Activated gamma-delta T cell treated with Interleukin-2 at 50 U/mL for 16 hours (primary cell): ENCODE measurements at places on chromosomes 16 and 17.
A peak's percentile ranks its signal among the peaks of the same experiment; 100 is the strongest.

GRCh38 chr17:34651402-34651811, 72.0 kb downstream of the TMEM132E start:
- no peak for DNase-seq

DNA sequence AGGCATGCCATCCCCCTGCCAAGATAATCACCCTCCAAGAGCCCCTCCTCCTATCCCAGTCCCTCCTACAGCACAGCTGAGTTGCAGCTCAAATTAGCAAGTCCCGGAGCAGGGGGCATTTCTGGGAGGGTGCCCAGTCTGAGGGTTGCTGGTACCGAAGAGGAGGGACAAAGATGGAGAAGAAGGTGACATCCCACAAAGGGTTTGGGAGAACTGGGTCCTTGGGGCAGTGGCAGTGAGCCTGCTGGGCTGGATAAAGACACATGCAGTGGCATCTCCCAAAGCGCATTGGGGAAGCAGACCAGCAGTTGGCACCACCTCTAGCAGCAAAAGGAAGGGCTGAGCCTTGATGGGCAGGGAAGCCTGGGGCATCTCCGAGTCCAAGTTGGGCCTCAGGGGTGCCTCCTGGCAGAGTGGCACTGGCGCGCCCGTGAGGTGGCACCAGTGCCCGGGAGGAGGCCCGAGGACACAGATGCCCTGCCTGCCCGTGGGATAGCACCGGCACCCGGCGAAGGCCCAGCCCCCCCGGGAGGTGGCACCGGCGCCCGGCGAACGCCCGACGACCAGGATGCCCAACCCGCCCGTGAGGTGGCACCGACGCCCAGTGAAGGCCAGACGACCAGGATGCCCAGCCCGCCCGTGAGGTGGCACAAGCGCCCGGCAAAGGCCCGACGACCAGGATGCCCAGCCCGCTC, 622 bp downstream of the TOM1L2 start:
- DNase-seq: peak; percentile 22

GRCh38 chr17:16447676-16448075, 32.3 kb downstream of the TRPV2 start:
- DNase-seq: no peak

DNA sequence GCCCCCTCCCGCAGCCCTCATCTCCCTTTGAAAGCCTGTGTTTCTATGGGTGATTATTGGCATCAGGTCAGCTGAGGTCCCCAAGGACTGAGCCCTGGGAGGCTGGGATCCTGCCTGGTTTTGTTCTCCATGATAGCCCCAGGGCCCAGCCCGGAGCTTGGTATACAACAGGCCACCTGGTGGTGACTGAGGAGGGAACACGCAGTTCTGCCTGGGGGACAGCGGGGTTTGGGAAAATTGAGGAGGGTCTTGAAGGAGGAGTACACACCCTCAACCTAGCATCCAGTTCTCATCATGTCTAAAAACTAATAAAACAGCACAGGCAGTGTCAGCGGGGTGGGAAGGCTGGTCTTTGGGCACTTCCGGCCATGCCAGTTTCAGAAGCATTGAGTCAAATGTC, 335.1 kb downstream of the CPPED1 start:
- no peak for DNase-seq

DNA sequence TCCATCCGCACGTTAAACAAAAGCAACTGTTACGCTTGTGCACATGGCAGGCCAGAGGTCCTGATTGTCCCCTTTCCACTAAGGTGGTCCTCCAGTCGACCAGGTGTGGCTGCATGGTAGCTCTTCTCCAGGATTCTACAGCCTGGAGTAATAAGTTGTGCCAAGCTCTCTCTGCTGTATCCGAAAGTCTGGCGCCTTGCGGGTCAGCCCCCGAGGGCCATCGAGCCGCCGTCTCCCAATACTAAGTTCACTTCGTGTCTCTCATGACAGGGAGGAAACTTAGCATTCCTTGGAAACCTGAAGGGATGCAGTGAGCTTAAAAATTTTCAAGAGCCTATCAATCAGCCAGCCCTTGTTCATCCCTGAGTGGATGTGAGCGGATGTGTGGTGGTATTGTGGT, 5.3 kb upstream of the ENDOV start:
- DNase-seq: no peak

GRCh38 chr17:44390250-44390870, 911 bp upstream of the ITGA2B start:
- DNase-seq: no peak

GRCh38 chr16:73545290-73545689, 497.4 kb upstream of the ZFHX3 start:
- DNase-seq: no peak

GRCh38 chr17:10754109-10754508, 24.3 kb upstream of the TMEM220 start:
- DNase-seq: no peak

GRCh38 chr16:66364117-66364958, 2.2 kb upstream of the CDH5 start:
- DNase-seq: no peak

GRCh38 chr16:8623634-8624033, 2.1 kb downstream of the METTL22 start:
- no peak for DNase-seq

DNA sequence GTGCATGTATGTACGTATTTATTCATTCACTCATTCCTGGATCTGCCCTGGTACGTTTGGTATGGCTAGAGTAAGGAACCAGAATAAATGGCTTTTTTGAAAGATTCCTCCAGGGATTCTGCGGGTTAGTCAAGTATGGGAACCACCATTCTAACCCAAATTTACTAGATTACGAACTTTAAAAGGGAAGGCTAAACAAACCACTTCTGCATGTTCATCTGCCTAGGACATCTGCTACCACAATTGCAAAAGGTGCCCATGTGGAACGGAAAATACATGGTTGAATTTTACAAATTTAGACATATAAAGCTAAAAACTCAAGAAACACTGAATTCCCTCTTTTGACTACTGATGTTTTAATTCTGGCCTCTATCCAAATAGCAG, 22.1 kb downstream of the CYTH1 start:
- no peak for DNase-seq

GRCh38 chr17:73754886-73755400, 110.7 kb upstream of the SDK2 start:
- no peak for DNase-seq

- no peak for DNase-seq
These were observed 204.3 kb downstream of the RAB11FIP4 start for GRCh38 chr17:31595666-31596381.

- DNase-seq: no peak
These were observed 282.4 kb downstream of the ABCC12 start for GRCh38 chr16:47873434-47873833.

DNA sequence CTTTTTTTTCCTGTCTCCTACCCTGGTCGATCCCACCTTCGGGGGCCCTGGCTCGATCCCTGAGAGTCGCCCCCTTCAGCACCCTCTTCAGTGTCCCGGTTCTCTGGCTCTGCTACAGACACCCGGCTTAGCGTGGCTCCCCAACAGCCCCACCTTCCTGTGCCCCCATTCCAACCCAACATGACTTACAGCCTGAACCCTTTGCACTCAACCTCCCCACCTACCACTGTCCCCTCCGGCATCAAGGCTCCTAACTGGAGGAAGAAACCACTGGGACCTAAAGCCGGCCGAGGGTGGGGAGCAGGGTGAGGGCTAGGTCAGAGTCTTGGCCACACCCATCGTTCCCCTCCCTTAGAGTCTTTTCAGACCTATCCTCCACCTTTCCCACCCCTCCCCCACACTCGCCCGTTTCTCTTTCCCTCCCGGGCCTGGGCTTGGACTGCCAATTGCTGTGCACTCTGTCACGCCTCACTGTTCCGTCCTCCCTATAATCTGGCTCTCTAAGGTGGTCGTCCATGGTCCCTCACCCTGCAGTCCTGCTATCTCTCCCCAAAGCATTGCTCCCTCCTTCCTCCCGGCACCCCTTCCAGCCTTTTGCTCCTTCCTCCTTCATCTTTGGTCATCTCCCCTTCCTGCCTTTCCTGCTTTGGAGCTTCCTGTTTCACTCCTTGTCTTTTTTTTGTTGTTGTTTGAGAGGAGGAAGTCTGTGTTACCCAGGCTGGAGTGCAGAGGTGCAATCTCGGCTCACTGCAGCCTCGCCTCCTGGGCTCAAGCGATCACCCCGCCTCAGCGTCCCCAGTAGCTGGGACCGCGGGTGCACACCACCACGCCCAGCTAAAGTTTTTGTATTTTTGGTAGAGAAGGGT, 890 bp upstream of the CLDN7 start:
- DNase-seq: no peak

- no peak for DNase-seq
These were observed 35.6 kb downstream of the CRLF3 start for GRCh38 chr17:30788918-30789317.

- DNase-seq: no peak
These were observed 30.4 kb upstream of the ZC3H18 start for GRCh38 chr16:88539652-88540345.

DNA sequence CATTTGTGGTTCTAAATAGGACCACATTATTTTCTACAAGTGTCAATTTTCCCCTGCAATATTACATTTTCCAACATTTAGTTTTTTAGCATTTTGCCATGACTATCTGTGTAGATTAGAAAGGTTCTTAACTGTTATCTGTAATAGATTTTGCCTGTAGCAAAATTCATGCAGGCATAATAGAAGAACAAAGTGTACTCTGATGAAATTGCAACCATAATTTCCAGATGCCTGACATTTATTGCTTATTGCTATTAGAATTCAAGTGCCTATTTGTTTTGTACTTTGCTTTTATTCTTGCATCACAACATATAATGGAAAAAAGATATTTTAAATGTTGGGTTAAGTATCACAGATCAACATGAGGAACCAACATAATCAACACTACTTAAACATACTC, 337.7 kb downstream of the TOX3 start:
- DNase-seq: no peak

- DNase-seq: no peak
These were observed 22.2 kb upstream of the CDH15 start for GRCh38 chr16:89149386-89149785.

DNA sequence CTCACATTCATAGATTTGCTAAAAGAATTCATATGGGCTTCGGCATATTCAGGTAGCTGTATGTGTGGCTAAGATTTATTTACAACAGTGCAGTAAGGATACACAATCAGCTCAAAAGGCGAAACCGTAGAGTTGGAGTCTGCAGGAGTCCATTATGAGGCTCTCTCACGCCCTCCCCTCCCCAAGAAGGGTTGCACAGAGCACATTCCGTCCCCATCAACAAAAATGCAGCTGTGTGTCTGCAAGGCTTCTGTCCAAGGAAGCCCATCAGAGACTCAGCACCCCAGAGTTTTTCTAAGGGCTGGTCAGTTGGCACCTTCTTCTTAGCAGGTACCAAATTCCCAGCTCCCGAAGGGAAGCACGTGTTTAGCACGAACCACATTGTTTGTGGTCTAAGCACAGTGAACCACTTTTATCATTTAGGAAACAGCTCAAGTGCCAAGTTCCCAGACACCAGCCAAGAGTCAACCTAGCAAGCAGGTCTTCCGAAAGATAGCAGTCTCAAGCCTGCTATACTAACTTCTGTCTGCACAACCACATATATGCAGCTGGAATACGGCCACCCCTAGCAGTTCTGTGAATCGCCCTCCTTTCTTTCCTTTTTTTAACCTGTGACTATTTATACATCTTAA, 28.5 kb upstream of the MEAK7 start:
- no peak for DNase-seq

DNA sequence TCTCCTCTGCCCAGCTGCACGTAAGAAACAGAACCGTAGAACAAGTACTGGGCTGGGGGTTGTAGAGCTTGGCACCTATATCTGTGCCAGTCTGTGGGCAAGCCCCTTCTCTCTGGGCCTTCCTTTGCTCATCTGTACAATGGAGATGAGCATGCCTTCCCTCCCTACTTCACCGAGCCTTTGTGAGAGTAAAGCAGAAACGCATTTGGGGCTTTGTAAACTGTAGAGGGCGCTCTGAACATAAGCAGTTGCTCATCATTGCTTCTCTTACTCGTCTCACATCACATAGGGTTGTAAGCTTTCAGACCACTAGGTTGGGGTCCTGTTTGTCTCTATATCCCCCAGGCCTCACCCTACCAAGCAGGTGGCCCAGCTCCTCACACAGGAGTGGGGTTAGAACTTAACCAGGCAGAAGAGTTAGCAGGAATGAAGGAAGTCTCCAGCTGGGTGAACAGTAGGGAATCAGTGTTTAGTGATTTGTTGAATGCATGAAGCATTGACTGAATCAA, 15.1 kb downstream of the SAMD14 start:
- DNase-seq: peak; percentile 19

GRCh38 chr17:82667668-82668000, 19.4 kb upstream of the WDR45B start:
- DNase-seq: no peak

GRCh38 chr17:74919440-74920305, 3.4 kb downstream of the USH1G start:
- DNase-seq: no peak

DNA sequence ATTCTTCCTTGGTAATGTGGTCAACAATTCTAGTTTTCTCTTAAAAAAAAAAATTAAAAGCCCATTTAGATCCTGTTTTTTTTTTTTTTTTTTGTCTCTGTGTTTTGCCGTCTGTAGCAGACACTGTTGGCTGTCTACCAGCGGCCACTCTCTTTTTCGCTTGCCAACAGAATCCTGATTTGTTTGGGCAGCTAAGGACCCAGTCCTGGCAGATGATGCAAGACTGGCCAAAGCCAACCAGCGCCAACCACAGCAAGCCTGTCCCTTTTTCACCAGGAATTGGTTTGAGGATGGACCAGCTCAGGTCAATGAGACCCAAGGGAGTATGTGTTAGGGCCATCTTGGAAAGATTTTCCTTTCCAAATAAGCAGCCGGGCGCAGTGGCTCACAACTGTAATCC, 28.2 kb downstream of the ST3GAL2 start:
- DNase-seq: no peak

DNA sequence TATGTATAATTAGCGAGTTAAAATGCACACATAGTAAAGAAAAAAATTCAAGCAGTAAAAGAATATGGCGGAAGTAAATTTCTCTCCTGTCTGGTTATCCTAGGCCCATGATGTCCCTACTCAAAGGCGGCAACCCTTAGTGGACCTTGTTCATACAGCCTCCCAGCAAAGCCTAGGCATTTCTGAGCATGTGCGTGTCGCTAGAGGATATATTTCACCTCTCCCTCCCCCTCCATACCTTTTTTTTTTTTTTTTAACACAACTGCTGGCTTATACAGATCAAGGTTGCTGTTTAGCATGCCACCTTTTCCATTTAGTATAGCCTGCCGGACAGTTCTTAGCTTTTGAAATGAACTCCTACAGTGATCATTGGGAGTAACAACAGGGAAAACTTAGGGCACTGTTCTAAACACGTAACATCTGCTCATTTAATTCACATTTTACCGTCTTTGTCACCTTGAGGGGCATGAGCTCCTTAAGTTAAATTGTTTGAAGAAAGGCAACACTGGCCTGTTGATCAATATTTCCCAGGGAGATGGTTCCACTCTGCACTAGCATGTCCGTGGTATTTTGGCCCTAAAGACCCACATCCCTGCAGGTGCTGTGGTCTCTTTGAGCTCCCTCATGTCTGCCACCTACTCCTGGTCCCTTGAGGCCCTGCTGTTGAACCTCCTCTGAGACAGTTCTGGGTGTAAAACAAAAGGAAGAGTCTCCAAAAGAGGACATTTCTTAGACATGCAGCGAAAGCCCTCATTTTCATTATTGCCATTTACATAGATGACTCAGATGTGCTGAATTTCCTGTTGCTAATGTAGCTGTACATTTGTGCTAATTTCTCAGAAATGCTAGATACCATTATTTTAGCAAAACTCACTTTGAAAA, 4.1 kb upstream of the TNFRSF13B start:
- no peak for DNase-seq
